Activated CD4-positive, alpha-beta memory T cell treated with anti-CD3 and anti-CD28 coated beads, Interleukin-2, amount 10 ng/mL, durations not matched to agents 7 days and 5 days (primary cell): ENCODE measurements at places on chromosomes 12 and 14. TPM values are rescaled to one million over a fixed set of nuclear protein-coding genes. Genes with fewer than 3 reads are reported as not detected.

GRCh38 chr12:91109148-91109564, 2.1 kb downstream of the LUM start:
- DNase-seq: peak; percentile 62

GRCh38 chr14:49897414-49897813, 4.5 kb downstream of the ARF6 start:
- no peak for DNase-seq

- no peak for DNase-seq
Observed at GRCh38 chr12:115708801-115709200, 568.7 kb downstream of the MED13L start.

- DNase-seq: no peak
Observed at GRCh38 chr12:96063046-96063445, 27.7 kb upstream of the LTA4H start.

DNA sequence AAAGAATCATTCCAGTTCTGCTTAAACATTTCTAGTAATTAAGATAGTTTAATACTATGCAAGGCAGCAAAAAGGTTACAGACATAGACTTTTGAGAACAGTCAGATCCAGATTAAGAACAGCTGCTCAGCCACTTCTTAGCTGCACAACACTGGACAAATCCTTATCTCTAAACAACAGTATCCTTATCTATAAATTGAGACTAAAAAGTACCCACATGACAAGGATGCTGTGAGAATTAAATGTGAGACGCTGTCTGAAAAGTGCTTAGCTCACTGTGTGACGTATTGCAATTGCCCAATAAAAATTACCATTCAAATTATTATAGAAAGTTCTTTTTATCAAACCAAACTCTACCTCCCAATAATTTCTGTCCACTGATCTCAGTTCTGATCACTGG, 35.5 kb downstream of the BORCS5 start:
- DNase-seq: no peak

DNA sequence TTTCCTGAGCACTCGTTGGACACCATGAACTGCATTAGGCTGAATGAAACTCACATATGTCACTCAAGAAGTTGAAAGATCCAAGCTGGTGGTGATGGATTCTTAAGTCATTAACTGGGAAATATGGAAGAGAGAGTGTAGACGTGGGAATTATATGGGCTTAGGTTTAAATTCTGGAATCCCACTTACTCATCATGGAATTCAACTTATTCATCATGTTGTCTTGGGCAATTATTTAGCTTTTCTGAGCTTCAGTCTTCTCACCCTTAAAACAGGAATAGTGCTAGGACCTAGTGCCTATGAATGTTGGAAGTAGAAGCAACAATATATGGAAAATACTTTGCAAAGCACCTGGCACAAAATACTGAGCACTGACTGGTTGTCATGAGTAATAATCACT, 292.4 kb upstream of the TBX3 start:
- no peak for DNase-seq

Gene COX8C
- not detected for total RNA-seq

DNA sequence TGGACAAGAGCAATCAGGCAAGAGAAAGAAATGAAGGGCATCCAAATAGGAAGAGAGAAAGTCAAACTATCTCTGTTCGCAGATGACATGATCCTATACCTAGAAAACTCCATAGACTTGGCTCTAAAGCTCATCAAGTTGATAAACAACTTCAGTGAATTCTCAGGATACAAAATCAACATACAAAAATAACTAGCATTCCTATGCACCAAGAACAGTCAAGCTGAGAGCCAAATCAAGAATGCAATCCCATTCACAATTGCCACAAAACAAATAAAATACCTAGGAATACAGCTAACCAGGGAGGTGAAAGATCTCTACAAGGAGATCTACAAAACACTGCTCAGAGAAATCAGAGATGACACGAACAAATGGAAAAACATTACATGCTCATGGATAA, 417.5 kb upstream of the ATP2B1 start:
- no peak for DNase-seq

DNA sequence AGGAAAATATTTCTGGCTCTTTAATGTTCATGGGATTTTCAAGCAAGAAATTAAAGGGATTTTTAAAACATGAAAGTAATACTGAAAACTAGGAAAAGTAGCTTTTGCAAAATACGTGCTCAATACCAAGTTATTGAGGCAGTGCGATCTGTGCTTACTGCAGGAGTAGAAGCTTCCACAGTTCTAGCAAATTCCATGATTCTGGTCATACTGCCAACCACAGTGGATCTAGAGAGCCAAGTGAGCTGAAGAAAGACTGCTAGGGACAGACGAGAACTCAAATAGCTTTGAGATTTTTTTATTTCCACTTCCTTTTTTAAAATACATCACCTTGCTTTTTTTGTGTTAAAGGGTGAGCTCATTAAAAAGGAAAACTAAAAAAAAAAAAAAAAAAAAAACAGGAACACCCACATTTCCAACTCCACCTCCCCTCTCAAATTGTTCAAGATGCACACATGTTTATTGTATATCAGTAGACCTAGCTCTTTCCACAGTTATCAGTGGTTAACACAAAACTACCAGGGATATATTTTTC, 26.2 kb downstream of the EGLN3 start:
- DNase-seq: no peak

- DNase-seq: no peak
Observed at GRCh38 chr14:102508410-102508773, 1.2 kb downstream of the ANKRD9 start.

- no peak for DNase-seq
Observed at GRCh38 chr14:31880935-31881334, 196.2 kb upstream of the ARHGAP5 start.

DNA sequence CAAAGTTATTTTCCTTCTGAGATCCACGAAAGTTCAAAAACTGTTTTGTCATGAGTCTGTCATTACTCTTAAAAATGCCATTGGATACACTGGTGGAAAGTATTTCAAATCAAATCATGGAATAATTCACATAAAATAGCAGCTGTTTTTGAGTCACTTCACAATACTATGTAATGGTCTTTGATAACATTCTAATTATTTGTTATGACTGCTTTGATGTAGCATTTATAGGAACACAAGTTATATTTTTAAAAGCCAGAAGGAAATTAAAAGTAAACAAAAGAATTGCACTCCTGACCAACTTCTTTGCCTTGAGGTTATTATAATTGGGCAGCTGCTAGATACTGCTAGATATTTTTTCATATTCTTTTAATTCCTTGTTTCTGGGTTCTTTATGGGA, 473.2 kb downstream of the CCER1 start:
- no peak for DNase-seq

Gene GLIPR1L2
- 0.35 TPM for total RNA-seq

- DNase-seq: no peak
Observed at GRCh38 chr14:69643430-69644200, 32.2 kb downstream of the SUSD6 start.

DNA sequence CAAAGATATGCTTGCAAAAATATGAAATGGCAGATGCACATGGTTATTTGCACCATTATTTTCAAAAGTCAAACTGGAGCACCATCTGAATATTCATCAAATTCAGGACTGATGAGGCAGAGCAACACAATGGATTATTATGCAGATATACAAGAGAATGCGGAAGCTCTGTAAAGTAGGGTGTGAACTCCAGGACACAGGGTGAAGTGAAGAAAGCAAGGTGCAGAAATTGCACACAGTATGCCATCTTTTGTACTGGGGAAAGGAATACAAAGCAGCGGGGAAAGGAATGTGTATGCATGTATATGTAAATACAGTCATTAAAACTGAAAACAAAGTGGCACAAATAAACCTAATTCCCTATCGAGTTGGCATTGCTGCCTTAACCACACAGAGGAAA, 22.7 kb upstream of the CLEC4E start:
- DNase-seq: no peak

Gene SLC6A15
- total RNA-seq: not detected

DNA sequence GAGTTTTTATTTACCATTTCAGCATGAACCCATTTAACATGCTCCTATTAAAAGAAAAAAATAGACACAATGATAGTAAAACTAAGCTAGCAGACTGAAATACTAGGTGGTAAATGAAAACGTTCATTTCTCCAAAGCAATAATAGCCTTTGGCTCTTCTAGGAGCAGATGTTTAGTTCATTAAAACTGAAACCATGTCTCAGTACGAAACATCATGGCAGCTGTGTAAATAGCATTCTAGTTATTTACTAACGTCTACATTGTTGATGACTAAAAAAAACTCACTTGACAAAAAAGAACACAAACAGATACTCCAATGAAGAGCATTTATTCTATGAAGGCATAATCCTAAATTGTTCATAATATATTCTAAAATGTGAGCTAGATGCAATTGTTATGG, 17.9 kb downstream of the RECQL start:
- DNase-seq: no peak

- DNase-seq: no peak
Observed at GRCh38 chr14:57405562-57405961, 15.2 kb downstream of the NAA30 start.

- no peak for DNase-seq
Observed at GRCh38 chr14:64919618-64920017, 5.4 kb downstream of the CHURC1 start.

GRCh38 chr14:106823552-106823951, 1297.2 kb downstream of the TMEM121 start:
- DNase-seq: no peak

Gene LRR1
- total RNA-seq: 48.7 TPM

Gene HOXC10
- total RNA-seq: not detected

Gene PMCH
- 0.70 TPM for total RNA-seq

Gene MYF5
- not detected for total RNA-seq

Gene FIGNL2
- total RNA-seq: 0.23 TPM

Gene FZD10
- total RNA-seq: not detected

GRCh38 chr12:630656-631632, 32.3 kb downstream of the NINJ2 start:
- DNase-seq: no peak

- no peak for DNase-seq
Observed at GRCh38 chr12:93626160-93626559, 51.0 kb upstream of the CRADD start.

DNA sequence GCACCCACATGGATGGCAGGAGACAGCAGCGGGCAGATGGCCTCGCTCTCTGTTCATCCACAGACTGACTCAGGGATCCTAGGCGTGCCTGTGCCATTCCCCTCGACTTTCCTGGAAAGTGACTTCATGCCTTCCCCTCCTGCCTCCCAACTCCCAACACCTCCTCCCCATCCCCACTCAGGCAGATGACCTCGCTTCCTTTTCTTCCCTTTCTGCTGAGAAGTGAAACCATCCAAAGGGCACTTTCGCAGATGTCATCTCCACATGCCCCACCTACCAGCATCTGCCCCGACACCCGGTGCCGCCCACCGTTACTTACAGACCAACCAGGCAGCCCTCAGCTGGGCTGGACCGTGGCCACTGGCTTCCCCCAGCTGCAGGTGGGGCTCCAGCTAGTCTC, 29.6 kb downstream of the BEGAIN start:
- DNase-seq: no peak

Gene PLA2G1B
- not detected for total RNA-seq

Gene SSPN
- not detected for total RNA-seq

Gene HSPA2
- total RNA-seq: 7.1 TPM

Gene EXOC3L4
- not detected for total RNA-seq

- DNase-seq: no peak
Observed at GRCh38 chr14:75380656-75381055, 47.2 kb upstream of the JDP2 start.

DNA sequence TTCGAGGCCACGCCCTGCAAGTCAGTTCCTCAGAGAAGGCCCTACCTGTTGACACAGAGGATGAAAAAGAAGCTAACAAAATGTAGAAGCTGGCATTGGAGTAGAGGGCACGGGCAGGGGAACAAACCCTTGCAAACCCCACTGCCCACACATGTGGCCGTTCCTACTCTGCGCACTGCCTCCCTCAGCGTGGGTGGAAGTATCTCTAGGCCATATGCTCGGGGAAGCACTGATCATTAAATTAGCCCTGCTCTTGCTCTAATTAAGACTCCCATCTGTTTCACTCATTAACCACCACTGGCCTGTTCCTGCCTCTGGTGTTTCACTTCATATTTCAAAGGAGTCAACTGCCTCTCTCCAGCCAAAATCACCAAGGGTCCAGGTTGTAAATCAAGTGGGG, 201.2 kb upstream of the SFSWAP start:
- no peak for DNase-seq
